Activated naive CD4-positive, alpha-beta T cell treated with anti-CD3 and anti-CD28 coated beads, Interleukin-2, amount 50 U/mL, for 72 hours (primary cell): ENCODE measurements at places on chromosomes 7 and 10. TPM values are rescaled to one million over a fixed set of nuclear protein-coding genes. Genes with fewer than 3 reads are reported as not detected.

DNA sequence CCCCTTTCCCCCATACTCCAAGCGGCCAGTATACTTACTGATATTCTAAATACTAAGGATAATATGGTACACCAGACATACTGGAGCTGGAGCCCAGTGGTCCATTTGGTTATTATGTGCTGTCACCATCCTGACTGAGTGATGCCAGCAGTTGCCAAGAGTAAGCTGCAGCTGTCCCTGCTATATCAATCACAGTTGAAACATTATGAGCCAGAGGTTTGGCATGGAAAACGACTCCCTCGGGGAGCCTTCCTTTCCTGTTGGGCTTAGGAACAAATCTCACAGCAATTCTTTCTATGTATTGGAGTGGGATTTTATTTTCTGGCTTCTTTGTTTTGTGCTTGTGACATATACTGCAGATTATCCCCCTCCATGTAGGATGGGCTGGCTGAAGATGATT is 32.6 kb downstream of the STRIP2 start:
- no peak for DNase-seq

DNA sequence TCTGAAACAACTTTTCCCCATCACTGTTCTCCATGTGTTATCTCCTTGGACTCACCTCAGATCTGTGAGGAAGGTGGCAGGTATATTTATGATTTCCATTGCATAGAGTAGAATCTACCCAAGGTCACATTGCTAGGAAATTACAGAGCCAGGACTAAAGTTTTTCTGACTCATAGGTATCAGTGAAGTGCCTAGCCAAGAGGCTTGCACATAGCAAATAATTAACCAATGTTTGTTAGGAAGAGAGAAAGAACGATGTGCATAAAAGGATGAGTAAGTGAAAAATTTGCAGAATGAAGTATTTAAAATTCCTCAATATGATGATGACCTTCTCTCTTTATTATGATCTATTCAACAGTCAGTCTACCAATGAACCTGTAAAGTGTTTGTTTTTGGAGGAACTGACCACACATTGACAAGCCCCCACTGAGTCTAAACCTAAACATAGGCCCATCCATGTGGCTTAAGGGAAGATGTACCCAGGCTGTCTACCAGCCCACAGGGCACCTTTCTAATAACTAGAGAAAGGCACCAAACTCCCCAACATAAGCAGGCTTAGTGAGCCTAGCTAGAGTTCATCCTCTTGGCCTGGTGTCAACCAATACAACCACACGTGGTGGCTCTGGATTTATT is 252.9 kb upstream of the ZMIZ1 start:
- no peak for DNase-seq

The C10orf143 gene
- total RNA-seq, result 3.1 TPM

The FFAR4 gene
- not detected for total RNA-seq

The PARG gene
- 33.0 TPM for total RNA-seq
